Activated CD4-positive, alpha-beta T cell treated with anti-CD3 and anti-CD28 coated beads, Interleukin-2, amount 50 U/mL, for 1 hour (primary cell): ENCODE measurements at places on chromosomes 4 and X.

- no peak for DNase-seq
Measured at GRCh38 chr4:158758142-158758541, 10.7 kb upstream of the FNIP2 start.

DNA sequence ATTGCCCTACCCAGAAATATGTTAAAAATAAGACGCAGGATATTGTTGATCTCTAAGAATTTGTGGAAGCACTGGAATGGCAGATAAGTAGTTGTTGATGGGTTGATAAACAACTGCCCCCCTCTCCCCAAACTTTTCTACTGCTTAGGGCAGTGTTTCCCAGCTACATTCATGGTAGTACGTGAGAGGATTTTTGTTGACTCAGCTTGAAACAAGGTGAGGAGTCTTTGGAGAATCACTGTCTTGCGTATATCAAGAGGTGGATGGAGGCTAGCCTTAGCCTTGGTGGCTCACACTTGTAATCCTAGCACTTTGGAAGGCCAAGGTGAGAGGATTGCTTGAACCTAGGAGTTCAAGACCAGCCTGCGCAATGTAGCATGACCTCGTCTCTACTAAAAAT, 5.7 kb downstream of the ENOPH1 start:
- no peak for DNase-seq

- no peak for DNase-seq
Measured at GRCh38 chr4:26985873-26986272, 125.2 kb downstream of the STIM2 start.

- no peak for DNase-seq
Measured at GRCh38 chr4:38688676-38689355, 24.8 kb downstream of the KLF3 start.

GRCh38 chr4:80521438-80521837, 185.9 kb downstream of the CFAP299 start:
- no peak for DNase-seq

DNA sequence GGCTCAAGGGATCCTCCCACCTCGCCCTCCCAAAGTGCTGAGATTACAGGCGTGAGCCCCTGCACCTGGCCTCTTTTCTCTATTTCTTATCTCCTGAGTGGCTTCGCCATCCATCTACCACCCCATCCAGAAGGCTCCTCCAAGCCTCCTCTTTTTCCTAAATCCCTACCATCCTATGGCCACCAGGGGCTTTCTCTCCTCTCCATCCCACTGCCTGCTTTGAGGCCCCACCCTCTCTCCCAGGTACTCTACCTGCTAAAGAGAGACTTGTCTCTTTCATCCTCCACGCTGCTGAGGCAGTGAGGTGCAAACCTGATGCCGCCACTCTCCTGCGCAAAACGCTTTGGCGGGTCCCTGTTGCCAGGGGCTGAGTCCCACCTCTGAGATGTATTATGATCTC, 7.0 kb downstream of the RS1 start:
- DNase-seq: no peak

- no peak for DNase-seq
Measured at GRCh38 chr4:2881431-2881830, 37.8 kb downstream of the ADD1 start.

- DNase-seq: no peak
Measured at GRCh38 chr4:169399976-169400767, 129.4 kb upstream of the SH3RF1 start.

DNA sequence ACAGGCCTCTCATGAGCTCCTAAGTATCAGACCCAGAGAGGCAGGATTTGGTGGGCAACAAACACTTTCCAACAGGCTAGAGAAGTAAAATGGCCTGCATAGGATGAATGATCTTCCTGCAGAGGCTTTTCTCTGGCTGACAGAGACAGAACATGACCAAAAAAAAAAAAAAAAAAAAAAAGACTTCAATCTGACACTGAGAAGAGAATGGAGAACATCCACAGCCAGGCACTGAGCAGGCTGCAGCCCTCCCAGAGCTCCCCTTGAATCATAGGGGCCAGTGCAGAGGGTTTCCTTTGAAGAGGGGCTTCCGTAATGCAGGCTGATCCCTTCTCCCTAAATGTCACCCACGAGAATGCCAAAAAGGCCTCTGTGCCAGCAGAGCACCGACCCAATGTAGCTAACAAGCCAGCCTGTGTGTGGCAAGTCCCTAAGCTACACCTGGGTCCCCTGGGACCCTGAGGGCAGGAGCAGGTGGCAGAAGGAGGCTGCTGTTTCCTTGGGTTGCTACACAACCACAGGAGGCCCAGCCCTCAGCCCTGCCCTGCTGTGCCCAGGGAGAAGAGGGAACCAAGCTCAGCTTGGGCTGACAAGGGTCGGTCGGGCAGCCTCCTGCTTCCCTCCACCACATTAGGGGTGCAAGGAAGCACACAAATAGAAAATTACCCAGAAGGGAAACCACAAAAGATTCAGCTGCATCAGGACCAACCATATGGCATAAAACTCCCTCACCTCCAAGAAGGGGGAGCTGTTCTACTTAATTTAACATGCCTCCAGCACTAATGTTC, 55.6 kb downstream of the MAP7D2 start:
- DNase-seq: no peak

GRCh38 chr4:181770971-181771370, 472.2 kb upstream of the TENM3 start:
- DNase-seq: no peak

DNA sequence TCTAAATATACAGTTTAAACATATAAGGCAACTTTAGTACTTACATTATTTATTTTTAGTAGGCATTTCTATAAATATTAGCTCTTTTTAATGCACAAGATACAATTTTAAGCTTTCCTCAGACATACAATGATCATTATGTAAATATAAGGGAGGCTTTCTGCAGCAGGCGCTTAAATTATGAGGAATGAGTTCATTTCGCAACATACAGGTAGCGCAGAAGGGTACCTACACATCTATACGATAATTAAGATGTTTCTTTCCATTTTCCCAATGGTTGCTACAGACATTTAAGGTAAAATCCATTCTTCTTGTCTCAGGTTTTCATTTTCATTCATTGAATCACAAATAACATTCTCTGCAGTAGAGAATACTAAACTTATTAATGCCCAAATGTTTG, 1.2 kb downstream of the AASDH start:
- DNase-seq: no peak

GRCh38 chr4:110808351-110808878, 185.5 kb upstream of the PITX2 start:
- no peak for DNase-seq

GRCh38 chrX:100913111-100913510, 15.6 kb downstream of the XKRX start:
- no peak for DNase-seq

DNA sequence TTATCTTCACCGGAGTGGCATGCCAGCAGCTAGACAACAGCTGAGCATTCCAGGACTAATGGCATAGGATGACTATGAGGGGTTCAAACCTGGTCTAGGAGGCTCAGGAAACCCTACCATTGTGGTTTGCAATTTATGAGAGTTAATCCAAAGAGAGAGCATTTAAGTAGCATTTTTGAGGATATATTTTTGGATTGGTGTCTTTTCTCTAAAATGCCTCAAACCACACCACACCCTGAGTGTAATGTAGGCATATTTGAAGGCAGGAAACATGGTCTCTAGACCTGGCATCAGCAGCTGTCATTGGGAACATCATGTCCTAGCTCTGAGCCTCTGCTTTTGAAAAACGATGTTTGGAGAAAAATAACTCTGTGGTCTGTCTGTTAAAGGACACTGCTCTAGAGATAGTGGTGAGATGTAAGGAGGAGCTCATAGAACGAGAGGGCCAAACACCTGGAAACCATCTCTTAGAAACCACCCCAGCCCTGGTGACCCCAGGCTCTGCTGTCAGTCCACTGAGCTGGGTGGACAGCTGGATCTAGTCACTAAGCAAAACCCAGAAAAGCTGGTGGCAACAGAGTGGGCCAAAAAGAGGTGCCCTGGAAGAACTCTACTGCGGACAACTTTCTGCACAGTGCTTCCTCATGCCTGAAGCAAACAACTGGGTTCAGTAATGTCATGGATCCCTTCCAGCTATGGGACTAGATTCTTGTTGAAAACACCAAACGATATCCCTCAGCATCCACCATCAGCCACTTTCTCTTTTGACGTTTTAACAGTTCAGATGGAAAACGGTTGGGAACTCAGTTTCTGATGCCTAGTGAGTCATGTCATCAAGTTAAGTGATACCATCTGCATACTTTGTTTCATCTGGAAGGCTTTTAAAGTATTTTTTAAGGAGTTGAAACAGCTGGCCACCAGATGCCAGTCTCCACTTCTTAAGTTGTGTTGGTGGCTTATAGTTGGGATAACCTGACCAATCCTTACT, 100.2 kb upstream of the C1QTNF7 start:
- no peak for DNase-seq

DNA sequence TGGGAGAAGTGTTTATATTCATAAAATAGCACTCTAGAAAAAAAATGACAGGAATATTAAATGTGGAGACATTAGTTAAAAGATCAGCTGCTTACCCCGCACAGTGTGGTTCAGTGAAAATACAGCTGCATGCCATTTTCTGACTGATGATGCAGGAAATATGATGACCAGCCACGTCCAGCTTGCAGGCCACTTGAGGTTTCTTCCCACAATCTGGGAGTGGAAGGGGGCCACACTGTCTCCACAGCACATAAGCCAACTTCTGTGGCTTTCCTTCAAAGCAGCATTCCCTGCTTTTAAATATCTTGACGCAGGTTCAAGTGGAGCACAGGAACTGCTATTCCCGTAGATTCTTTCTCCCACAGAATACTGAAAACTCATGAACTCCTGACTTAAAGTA, 173.4 kb upstream of the GALNT7 start:
- no peak for DNase-seq

DNA sequence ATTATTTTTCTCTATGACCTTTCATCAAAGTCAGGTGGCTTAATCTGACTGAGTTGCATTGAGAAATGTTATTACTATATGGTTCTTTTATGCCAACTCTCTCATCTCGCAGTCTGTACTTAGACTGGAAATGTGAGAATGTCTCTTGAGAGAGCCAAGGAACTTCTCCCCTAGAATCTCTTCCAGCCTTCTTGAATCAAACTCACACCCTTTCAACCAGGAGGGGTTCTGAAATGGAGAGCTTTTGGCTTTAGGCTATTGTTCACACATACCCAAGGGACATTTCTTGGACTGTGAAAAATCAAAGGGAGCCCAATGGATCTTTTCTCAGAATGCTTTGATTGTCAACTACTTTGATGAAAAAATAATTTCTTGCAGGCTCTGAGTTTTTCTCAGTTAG, 5.1 kb downstream of the PLP1 start:
- DNase-seq: no peak

DNA sequence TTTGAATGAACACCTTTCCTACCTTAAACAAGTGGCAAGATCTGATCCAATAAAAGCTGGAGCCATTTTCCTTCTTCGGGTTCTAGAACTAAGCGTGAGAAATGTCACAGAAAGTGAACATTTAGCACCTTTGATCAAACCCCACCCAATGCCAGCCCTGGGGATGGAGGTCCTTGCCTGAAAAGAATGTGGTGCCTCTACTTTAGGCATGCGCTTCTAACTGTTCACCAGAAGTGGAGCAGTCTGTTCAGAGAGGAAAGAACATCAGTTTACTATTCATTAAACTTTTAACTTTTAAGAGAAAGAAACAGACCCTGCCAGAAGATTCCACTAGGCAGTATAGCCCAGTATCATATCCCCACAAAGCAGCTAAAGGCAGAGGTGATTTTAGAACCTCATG, 75.9 kb downstream of the INTS12 start:
- DNase-seq: no peak

DNA sequence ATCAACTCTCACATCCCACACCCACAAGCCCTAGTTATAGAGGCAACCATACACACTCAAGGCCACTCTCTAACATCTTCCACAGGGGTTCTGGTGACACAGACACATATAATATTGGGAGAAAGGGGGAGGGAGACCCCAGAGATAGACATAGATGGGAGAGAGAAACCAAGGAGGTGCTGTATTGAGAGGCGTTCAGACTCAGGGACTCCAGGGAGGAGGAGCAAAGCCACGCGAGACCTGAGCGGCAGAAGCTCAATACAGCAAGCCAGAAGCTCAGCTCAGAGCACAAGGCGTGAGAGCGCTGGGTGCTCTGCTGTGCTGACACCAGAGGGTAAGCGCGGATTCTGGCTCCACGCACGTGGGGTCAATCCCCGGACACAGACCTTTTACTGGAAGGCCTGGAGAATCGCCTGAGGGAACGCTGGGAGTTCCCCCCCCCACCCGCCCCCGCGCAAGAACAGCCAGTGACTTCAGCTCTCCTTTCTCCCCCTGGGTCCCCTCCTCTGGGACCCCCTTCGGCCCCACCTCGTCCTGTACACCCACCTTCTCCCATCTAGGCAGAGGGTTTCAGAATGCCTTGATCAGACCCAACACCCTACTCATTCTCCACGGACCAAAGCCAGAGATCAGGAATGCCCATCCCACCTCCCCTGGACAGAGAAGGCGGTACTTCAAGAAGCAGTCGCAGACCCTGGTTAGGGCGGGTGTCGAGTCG, 8.7 kb downstream of the MSX1 start:
- DNase-seq: no peak
